ENCODE measurements at places on chromosomes 16 and 17.

DNA sequence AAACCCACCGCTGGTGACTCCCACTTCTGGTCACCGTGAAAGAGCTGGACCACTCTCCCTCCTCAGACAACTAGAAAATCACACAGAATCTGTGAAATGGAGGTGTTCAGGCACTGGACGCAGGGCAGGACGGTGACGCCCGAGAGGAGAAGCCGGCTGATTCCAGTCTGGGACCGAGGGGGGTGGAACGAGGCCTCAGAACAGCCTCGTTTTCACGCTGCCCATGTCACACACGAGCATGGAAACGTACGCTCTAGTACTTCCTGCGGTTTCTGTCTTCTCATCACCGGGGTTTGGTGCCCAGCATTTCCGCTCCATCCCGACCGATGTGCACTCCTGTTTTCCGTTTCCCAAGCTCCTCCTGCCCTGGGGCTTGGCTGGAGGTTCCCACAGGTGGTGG, 101.8 kb upstream of the METRNL start:
- DNase-seq: no peak
- H3K4me1 ChIP-seq: no peaks in the 10 kb centered on the region
- no peaks in the 10 kb centered on the region for H3K27me3 ChIP-seq
- H3K36me3 ChIP-seq: no peaks in the 10 kb centered on the region
- H3K27ac ChIP-seq: no peak overlapping the region
- H3K4me3 ChIP-seq: no peak overlapping the region

- H3K27me3 ChIP-seq: no peaks in the 10 kb centered on the region
- no peak overlapping the region for H3K4me3 ChIP-seq
- peak; percentile 76 for DNase-seq
- H3K4me1 ChIP-seq: peaks cover 18% of the 10 kb centered on the region
Measured at GRCh38 chr16:3131755-3132377, 3.0 kb upstream of the ZNF213 start.

GRCh38 chr16:29663016-29663806, at the start of gene SPN:
TSS of gene SPN (plus strand) at chr16:29663247. CDS start at chr16:29663729, 482 bp downstream.
- no peak within 1 kb of the TSS for H3K27ac ChIP-seq
- no peak within 1 kb of the TSS for H3K4me3 ChIP-seq
- H3K4me1 ChIP-seq: peaks cover 12% of the 10 kb centered on the region
- H3K36me3 ChIP-seq: no peaks in the 10 kb centered on the region
- DNase-seq: no peak

GRCh38 chr17:4143563-4144421, 795 bp downstream of the CYB5D2 start:
- no peaks in the 10 kb centered on the region for H3K27me3 ChIP-seq
- H3K27ac ChIP-seq: peak overlapping the region; percentile 100
- H3K4me1 ChIP-seq: peaks cover 32% of the 10 kb centered on the region
- H3K4me3 ChIP-seq: peak overlapping the region; percentile 51

- H3K36me3 ChIP-seq: no peaks in the 10 kb centered on the region
- no peaks in the 10 kb centered on the region for H3K4me1 ChIP-seq
- peak; percentile 72 for DNase-seq
- no peaks in the 10 kb centered on the region for H3K27me3 ChIP-seq
Measured at GRCh38 chr17:55527540-55528118, 16.4 kb upstream of the SMIM36 start.

- no peak overlapping the region for H3K27ac ChIP-seq
- H3K27me3 ChIP-seq: no peaks in the 10 kb centered on the region
- no peaks in the 10 kb centered on the region for H3K36me3 ChIP-seq
- no peak overlapping the region for H3K4me3 ChIP-seq
- no peaks in the 10 kb centered on the region for H3K4me1 ChIP-seq
Measured at GRCh38 chr16:72482695-72483094, 310.7 kb upstream of the PMFBP1 start.

- H3K27ac ChIP-seq: peak overlapping the region; percentile 64
- no peaks in the 10 kb centered on the region for H3K27me3 ChIP-seq
- no peaks in the 10 kb centered on the region for H3K36me3 ChIP-seq
- H3K4me3 ChIP-seq: no peak overlapping the region
- no peak for DNase-seq
- peaks cover 30% of the 10 kb centered on the region for H3K4me1 ChIP-seq
Measured at GRCh38 chr17:1648173-1648962, 1.3 kb downstream of the RILP start.

DNA sequence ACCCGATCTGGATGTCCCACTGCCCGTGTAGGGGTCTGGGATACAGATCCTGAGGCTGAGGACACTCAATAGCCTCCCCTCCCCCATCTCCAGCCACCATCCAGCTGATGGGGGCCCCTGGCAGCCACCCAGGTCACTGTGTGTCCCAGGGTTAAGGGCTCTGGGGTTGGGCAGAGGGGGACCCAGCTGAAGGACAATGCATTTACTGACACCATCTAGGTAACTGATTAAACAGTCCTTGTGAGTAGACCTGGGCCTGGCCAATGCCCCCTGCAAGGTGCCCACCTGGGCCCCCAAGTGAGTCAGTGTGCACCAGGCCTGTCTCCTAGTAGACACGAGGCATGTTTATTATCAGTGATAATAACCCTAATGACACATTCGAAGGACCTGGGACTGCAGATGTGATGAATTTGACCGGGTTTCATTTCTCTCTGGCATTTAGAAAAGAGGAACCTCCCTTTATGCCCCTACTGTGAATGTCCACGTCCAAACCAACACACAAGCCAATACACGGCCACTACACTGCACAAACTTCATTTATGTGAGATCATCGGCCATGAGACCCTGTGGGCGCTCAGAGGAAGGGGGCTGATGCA, 261.9 kb upstream of the FOXF1 start:
- DNase-seq: no peak
- no peak overlapping the region for H3K4me3 ChIP-seq
- no peaks in the 10 kb centered on the region for H3K27me3 ChIP-seq
- no peaks in the 10 kb centered on the region for H3K36me3 ChIP-seq
- no peak overlapping the region for H3K27ac ChIP-seq
- H3K4me1 ChIP-seq: peaks cover 12% of the 10 kb centered on the region

DNA sequence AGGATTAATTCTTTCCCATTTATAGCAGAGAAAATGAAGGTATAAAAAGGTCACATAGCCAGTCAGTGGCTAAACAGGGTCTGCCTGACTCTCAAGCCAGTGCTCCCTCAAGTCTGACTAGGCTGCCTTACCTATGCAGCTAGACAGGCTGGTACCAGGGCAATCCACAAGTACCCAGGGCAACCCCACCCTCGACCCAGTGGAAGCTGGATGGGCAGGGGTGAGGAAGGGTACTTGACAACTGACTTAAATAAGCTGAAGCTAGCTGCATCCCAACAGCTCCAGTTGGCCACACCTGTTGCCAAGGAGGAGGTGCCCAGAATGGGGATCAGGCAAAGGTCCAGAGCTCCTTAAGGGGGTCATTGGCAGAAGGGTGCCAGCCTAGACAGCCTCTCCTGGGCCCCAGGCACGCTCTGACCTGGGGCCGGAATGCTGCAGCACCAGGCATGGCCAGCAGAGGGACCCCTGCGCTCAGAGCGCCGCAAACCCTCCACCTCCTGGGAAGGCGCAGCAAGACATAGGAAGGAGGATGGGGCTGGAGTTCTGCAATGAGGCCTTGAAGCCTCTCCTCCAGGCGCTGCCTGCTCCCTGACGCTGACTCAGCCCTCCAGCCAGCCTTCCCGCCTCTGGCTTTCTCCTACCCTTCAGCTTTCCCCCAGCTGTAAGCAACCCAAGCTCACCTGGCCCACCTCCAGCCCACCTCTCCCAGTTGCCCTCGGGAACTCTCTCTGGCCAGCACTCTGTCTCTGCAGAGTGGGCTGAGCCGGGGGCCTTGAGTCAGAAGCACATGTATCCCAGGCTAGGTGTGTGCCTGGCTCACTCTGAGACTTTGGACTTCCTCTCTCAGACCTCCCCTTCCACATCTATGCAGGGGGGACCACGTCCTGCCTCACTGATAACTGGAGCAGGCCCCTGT, 28.8 kb downstream of the MPP2 start:
- H3K4me3 ChIP-seq: no peak overlapping the region
- H3K36me3 ChIP-seq: no peaks in the 10 kb centered on the region
- peaks cover 5% of the 10 kb centered on the region for H3K4me1 ChIP-seq
- no peaks in the 10 kb centered on the region for H3K27me3 ChIP-seq
- peak overlapping the region; percentile 79 for H3K27ac ChIP-seq

DNA sequence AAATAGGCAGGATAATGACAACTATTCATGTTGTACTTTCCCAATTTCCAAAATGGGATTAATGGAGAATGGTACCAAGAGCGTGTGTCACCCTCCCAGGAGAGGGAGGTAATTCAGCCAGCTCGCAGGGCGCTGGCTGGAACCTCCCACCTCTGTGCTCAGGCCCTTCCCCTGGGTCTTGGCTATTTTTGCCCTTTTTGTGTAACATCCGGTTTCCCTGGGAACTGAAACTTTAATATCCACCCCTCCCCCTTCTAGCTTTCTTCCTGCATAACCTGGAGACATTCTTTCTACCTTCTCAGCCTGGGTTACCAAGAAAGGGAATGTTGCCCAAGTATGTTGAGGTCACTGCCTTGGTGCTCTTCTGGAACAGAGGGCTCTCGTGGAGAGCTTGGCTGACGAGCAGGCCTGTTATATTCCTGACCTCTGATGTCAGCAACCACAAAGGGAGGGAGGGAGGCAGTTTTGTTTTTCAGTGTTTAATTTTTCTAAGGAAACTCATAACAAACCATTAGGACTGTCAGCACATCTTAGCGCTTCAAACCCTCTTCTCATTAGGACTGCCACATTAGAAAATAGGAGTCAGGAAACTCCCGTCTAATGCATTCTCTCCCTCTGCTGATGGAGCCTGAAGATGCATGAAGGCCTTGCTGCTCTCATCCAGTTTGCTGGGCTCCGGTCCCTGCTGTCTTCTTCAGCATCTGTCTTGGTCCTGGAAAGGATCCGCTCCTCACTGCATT, 25.6 kb downstream of the ITGB3 start:
- H3K27ac ChIP-seq: peak overlapping the region; percentile 60
- H3K4me3 ChIP-seq: no peak overlapping the region
- H3K36me3 ChIP-seq: no peaks in the 10 kb centered on the region
- peaks cover 30% of the 10 kb centered on the region for H3K4me1 ChIP-seq
- DNase-seq: peak; percentile 52
- H3K27me3 ChIP-seq: no peaks in the 10 kb centered on the region

DNA sequence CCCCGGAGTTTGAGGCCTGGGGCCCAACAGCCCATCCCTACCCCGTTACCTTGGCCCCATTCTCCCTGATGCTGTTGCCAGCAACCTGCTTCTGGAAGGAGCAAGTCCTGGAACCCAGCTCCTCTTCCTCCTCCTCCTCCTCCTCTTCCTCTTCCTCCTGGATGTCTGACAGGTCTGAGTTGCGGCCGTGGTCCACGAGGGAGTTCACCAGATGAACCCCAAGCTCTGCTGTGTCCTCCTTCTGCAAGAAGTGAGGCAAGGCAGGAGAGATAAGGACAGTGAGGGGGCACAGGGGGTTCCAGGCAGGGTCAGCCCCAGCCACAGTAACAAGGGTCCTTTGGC, 18.7 kb downstream of the TSPOAP1 start:
- no peak overlapping the region for H3K27ac ChIP-seq
- DNase-seq: no peak
- no peak overlapping the region for H3K4me3 ChIP-seq
- H3K4me1 ChIP-seq: no peaks in the 10 kb centered on the region
- H3K27me3 ChIP-seq: no peaks in the 10 kb centered on the region
- H3K36me3 ChIP-seq: no peaks in the 10 kb centered on the region

DNA sequence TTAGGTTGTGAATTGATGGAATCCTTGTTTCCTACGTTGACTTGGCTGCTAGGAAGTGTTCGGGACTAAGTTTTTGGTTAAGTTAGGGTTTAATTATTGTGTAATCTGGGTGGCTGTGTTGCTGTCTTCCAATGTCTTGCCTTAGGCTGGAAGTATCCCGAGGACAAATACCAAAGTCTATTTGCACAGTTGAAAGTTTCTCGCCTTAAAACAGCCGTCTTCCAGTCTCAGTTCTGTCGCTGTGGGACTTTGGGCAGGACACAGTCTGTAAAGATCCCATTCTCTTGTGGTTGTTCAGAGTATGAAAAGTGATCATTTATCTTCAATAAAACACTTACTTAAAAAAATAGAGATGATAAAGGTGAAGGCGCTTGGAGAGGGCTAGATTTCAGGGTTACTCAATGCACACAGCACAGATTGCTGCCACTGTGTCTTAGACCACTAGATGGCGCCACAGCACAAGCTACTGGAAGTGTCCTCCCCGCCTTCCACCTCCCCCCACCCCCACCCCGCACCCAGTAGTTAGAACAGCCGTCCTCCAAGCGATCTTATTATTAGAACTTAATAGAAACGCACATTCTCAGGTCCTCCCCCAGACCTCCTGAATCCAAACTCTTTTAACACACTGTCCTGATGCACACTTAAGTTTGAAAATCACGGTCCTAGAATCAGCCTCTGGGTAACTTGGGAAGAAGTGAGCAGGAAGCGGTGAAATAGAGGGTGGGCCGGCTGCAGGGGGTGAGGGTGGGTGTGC, 45.8 kb downstream of the AKAP1 start:
- H3K36me3 ChIP-seq: no peaks in the 10 kb centered on the region
- no peak overlapping the region for H3K4me3 ChIP-seq
- H3K27ac ChIP-seq: no peak overlapping the region
- peak; percentile 92 for DNase-seq
- no peaks in the 10 kb centered on the region for H3K27me3 ChIP-seq
- no peaks in the 10 kb centered on the region for H3K4me1 ChIP-seq

- H3K27ac ChIP-seq: no peak overlapping the region
- no peak overlapping the region for H3K4me3 ChIP-seq
- no peaks in the 10 kb centered on the region for H3K36me3 ChIP-seq
- H3K4me1 ChIP-seq: no peaks in the 10 kb centered on the region
- DNase-seq: no peak
Measured at GRCh38 chr16:52757746-52758472, 211.0 kb upstream of the TOX3 start.

DNA sequence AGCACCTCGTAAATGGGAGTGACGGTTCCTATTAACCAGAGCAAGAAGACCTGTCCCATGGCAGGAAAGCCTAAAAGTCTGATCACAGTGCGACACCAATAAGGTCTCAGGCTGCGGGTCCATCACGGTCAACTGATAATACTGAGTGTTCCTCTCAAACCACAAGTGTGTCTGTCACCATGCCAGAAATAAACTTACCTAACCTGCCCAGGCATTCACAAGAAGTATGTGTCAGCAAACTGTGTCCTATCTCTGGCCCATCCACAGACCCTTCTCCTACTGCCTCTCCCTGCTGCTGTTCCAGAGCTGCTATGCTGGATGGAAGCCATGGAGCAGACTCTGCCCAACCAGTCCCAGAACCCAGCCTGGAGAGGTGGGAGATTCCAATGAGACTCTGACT, 73.5 kb downstream of the ZNF423 start:
- no peaks in the 10 kb centered on the region for H3K27me3 ChIP-seq
- no peaks in the 10 kb centered on the region for H3K36me3 ChIP-seq
- no peak for DNase-seq
- no peak overlapping the region for H3K27ac ChIP-seq
- H3K4me3 ChIP-seq: no peak overlapping the region

GRCh38 chr17:2904135-2904534, 107.9 kb downstream of the RAP1GAP2 start:
- H3K4me3 ChIP-seq: no peak overlapping the region
- H3K27ac ChIP-seq: no peak overlapping the region
- H3K27me3 ChIP-seq: no peaks in the 10 kb centered on the region
- H3K36me3 ChIP-seq: no peaks in the 10 kb centered on the region
- DNase-seq: peak; percentile 46

GRCh38 chr16:74169687-74170376, 126.8 kb upstream of the PSMD7 start:
- H3K4me1 ChIP-seq: no peaks in the 10 kb centered on the region
- peak overlapping the region; percentile 61 for H3K27ac ChIP-seq
- H3K4me3 ChIP-seq: no peak overlapping the region
- peak; percentile 63 for DNase-seq
